ENCODE measurements at places on chromosomes 2 and 18.
A peak's percentile ranks its signal among the peaks of the same experiment; 100 is the strongest.

GRCh38 chr2:21318263-21318662 is 194.5 kb downstream of the TDRD15 start:
- no peak for DNase-seq

- DNase-seq: no peak
These were observed 373.9 kb downstream of the DSEL start for GRCh38 chr18:67142604-67143003.

DNA sequence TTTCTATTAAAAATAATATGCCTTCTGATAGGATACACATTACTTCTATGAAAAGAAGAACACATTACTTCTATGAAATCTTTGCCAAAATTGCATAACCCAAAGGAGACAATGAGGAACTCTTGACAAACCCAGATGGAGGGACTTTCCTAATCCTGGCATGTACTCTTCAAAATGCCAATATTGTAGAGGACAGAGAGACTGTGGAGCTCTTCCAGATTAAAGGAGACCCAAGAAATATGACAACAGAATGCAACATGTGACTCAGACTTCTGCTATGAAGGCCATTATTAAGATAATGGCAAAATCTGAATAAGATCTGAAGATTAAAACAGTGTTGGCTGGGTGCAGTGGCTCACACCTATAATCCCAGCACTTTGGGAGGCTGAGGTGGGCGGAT is 22.2 kb downstream of the SOWAHC start:
- DNase-seq: no peak

DNA sequence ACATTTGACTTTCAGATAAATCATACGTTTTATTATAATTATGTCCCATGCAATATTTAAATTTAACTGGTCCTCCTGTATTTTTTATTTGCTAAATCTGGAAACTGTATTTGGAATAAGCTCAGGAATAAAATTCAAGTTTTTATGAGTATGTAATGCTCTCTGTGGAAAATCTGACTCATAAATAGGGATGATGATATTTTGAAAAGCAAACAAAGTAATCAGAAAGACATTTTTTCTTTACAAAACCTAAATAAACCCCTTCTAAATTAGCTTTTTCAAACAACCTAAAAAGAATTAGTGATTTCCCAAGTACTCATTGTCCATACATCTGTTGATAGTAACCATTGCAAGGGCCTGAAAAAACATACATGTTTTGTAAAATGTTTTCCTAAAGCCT is 41.1 kb downstream of the ASB1 start:
- DNase-seq: no peak

GRCh38 chr2:148607566-148607965 is 37.0 kb upstream of the EPC2 start:
- DNase-seq: no peak

- DNase-seq: no peak
These were observed 62.2 kb upstream of the POLE4 start for GRCh38 chr2:74896232-74896631.

DNA sequence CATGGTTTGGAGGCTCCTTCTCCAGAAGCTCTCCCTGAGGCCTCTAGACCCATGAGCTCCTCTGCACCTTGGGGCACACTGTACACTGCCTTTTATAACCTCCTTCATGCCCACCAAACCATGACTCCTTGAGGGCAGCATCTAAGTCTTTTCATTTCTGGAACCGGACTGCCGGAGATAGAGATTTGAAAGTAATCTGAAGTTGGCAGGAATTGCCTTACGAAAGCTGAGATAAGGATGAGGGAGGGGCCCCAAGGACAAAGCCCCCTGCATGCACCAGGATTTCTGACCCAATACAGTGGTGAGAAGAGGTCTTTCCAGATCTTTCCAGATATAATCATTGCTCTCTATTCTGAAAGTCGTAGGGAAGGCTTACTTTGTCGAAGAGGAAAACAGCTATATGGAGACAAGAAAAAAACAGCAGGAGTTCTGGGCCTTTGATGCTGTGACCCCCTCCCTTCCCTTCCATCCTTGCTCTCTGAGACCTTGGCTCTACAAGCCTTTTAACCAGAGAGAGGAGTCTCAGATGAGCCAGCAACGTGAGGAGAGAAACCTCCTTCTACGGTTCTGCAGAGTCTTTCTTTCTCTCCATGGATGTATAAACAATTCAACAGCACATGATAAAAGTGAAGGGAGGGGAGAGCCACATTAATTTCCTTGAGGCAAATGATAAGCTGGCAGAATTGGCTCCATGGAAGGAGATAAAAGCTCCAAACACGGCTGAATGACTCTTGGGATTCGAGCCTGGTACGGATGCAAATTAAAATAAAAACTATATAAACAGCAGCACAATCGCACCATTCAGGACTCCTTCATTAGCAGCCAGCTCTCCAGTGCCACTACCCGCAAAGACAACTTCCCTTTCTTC is 88.0 kb upstream of the RTN4 start:
- no peak for DNase-seq

DNA sequence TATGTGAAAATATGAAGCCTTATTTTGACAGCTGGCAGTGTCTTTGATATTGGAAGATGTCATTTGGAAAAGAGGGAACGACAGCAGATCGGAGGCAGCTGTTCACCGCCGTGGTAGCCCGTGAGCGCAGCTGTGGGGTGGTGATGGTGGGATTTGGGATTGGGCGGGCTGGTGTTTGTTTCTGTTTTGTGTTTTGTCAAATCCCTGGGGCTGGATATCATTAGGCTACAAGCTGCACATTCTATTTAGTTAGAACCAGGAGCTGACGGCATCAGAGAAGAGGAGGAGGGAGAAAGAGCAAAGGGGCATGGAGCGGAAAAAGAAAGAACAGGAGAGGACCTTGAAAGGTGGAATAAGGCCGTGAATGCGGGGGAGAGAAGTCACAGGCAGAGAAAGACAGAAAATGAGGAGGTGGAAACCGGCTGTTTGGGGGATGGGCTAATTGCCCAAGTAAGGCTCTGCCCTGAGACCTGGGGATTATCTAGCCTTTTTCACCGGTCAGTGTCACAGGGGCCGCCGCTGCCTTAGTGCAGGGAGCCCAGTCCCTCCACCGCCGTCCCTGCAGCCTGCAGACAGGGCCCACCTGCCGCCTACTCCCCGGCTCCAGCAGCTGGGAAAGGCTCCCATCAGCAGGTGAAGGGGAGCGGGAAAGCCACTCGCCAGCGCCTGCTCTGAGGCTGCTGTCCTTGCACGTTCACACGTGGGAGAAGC is 88.0 kb downstream of the ZCCHC2 start:
- DNase-seq: no peak

DNA sequence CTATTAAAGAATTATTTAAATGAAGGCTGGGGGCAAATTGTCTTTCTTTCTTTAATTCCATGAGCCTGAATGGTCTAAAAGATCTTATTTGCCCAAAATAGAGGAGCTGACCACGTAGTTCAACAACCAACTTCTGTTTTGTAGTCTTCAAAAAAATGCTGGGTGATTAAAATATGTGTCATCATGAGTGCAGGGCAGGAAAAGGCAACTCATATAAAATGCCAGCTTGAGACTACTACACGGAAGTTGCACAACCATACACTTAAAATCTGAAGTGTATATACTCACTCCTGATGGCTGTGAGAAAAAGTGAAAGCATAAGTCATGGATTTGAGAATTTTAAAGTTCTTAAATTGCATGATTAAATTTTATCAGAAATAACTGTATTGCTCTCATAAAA is 210.9 kb downstream of the DYM start:
- peak; percentile 87 for DNase-seq

DNA sequence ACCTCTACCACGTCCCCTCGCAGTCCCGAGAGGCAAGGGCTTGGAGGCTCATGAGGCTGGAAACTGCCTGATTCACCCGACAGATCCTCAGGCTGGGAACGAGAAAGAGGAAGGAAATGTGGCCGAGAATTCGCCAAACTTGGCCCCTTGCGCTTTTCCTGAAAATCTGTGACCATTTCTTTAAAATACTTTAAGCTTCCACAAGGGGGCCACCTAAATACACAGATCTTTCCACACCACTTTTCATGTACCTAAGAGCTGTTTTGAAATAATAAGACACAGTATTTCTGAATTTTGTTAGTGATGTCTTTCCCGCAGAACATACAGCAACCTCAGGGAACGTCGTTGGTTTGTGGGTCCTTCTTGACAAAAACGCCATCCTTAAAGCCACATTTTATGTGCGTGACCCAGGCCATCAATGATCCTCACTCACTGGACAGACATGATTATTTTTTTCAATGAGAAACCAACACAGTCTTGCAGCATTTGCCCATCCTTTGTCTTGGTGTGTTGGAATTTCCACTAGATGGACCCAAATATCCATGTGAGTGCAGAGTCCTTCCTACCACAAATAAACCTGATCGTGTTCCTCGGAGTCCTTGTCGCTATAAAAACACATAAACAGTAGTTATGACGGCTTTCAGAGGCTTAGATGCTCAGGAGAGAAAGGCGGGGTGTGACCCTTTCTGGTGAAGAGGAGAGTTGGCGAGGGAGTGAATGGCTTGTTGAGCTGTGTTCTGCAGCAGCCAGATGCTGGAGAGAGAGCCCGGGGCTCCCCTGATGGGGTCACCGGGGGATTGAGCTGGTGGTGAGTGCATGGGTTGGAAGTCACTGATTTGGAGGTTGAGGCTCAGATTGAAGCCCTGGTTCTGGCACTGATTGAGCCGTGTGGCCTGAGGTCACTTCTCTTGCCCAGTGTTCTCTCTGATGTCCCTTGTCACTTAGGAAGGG is 25.0 kb downstream of the DCDC2C start:
- DNase-seq: no peak

- no peak for DNase-seq
These were observed 60.2 kb upstream of the SPP2 start for GRCh38 chr2:233990261-233990798.

DNA sequence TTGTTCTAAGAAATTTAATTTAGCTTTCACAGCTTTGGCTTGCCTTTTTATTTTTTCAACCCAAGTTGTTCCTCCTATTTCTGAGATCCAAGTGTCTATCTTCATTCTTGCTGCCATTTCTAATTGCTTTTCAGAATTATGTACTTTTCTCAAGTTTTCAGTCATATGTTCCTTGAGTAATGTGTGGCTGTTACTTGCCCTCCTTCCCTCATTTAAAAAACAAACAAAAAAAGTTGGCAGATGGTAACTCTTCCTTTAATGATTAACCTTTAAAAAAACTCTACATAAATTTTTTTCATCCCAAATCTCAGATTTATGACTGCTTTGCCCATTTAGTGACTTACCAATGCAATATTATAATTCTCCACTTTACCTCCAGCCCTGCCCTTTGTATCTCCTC is 131.3 kb downstream of the GALNT3 start:
- DNase-seq: no peak

- DNase-seq: no peak
These were observed 238.8 kb upstream of the GCFC2 start for GRCh38 chr2:75949385-75950030.

DNA sequence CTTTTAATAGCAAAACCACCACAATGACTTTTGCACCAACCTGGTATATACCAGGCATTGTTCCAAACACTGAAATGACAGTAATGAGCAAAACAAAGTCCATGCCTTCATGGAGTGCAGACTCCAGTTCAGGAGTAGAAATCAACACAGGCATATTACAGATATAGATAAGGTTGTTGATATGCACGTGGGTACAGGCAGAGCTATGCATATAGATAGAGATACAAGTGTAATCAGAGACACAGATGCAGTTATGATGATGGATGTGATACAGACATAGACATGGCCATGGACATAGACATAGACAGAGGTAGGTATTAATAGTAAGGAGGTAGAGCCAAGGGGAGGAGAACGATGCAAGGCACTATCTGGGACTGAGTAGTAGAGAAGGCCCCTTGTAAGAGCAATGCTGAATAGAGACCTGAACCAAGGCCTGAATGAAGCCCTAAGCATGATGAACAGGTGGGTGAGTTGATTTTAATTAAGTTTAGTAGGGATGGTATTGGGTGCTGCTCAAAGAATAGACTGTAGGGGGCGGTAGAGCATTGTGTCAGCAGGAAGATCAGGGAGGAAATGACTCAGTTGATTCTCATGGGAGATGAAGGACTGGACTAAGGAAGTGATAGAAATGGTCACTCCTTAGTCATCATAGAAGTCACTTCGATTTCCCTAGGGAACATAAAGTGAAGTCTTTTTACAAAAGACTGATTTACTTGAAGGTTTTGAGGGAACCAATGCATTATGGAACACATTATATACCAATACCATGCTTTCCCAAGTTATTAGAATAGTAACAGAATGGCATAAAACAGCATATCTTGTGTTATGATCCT is 39.4 kb downstream of the CMPK2 start:
- DNase-seq: peak; percentile 18

- peak; percentile 42 for DNase-seq
These were observed 54.8 kb upstream of the CCDC141 start for GRCh38 chr2:179104736-179105135.

DNA sequence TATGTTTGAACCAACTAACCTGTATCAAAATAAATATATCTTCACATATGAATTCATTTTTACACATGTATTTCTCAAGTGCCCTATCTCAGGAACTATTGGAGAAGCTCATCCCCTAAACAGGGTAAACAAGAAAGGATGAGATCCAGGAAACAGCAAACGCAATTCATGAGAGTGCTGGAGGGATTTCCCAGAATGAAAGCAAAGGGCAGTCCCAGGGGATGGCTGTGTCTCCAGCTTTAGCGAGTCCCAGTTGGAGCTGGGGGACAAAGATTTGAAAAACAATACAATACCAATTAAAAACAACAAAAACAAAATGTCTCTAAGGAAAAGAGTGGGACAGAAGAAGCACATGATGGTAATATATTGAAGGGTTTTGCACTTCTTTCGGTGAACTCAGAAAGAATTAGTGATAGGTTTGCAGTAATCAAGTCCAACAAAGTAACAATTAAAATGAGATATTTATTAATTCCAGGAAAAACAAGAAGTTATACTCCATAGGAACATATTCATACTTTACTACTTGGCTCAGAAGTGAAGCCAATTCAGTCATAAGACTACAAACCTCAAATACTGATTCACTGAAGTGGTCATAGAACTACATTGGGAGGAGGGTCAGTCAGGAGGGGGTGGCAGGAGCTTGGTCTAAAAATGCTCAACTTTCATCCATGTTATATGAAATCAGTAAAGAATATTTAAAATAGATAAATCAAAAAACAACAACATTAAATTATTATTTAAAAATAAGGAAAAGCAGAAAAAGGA is 73.1 kb upstream of the PDE1A start:
- DNase-seq: no peak

DNA sequence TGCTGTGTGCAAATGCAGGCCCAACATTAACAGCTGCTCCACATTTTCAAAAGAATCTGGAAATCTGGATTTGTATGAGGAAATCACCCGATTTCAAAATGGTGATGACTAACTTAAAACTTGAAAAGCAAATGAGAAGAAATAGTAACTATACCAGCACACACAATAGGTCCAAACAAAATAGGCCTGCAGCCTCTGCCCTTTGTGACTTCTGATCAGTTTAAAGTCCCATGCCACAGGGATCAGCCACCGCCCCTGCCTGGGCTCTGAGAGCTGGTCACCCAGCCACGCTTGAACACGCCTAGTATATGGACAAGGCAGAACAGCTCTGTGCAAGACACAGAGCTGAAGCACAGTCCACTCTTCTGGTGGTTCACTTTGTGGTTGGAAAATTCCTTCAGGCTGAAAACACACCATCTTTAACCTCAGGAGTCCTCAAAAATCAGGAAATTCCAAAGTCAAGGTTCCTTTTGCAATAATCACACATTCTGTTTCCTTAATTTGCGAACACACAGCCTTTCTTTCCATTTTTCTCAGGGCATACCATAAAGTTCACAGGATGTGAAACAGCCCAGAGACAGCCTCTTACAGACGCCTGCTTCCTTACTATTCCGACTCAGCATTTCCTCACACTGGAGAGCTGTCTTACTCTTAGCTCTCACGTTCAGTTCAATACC is 150.1 kb upstream of the RIOK3 start:
- DNase-seq: peak; percentile 82
